ENCODE measurements at places on chromosomes 6 and 20. TPM values are rescaled to one million over a fixed set of nuclear protein-coding genes. Genes with fewer than 3 reads are reported as not detected.

PHACTR3 gene
- 1.3 TPM for total RNA-seq

ROS1 gene
- total RNA-seq: under 0.01 TPM

MEP1A gene
- not detected for total RNA-seq

EYA4 gene
- under 0.01 TPM for total RNA-seq

WFDC10B gene
- total RNA-seq: not detected

HLA-DRB1 gene
- not detected for total RNA-seq

PGC gene
- not detected for total RNA-seq

GTPBP2 gene
- total RNA-seq: 43.6 TPM

CST7 gene
- not detected for total RNA-seq

NXT1 gene
- 36.2 TPM for total RNA-seq

DBNDD2 gene
- 3.4 TPM for total RNA-seq

KCNK16 gene
- total RNA-seq: not detected

ARMC12 gene
- 0.37 TPM for total RNA-seq
